ENCODE measurements at places on chromosomes 2 and 18. TPM values are rescaled to one million over a fixed set of nuclear protein-coding genes. Genes with fewer than 3 reads are reported as not detected.
A peak's percentile ranks its signal among the peaks of the same experiment; 100 is the strongest.

- DNase-seq = no peak
Measured at GRCh38 chr2:226756131-226756530, 43.5 kb downstream of the IRS1 start.

DNA sequence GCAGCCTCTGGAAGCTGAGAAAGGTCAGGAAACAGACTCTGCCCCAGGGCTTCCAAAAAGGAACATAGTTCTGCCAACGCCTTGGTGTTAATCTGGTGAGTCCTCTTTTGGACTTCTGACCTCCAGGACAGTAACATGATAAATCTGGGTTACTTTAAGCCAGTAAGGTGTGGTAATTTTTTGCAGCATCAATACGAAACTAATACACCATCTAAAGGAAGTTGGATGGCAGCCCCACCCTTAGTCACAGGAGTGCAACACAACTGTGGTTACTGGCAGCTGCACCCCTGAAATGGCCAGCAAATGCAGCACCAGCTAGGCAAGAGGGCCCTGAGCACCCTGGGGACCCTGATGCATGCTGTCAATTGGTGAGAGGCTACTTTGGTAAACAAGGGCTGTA lies 25.8 kb downstream of the CREG2 start:
- no peak for DNase-seq

DNA sequence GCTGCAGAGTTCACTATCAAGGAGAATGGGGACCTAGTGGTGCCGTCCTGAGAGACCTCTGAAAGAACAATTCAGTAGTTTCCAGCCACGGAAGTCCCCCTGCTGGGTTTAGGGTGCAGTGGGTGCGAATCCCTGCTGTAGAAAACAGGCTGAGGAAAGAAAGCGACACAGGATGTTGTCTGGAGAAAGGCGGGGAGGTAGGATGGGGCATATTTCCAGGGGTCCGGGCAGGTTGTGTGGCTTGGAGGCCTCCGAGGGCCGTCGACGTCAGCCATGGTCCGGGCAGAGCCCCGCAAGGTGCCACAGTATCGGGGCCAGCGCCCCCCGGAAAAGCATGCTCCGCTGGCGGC lies 807 bp upstream of the CREB1 start:
- peak; percentile 21 for DNase-seq

- DNase-seq = no peak
Measured at GRCh38 chr2:206086716-206087350, 859 bp upstream of the INO80D start.

DNA sequence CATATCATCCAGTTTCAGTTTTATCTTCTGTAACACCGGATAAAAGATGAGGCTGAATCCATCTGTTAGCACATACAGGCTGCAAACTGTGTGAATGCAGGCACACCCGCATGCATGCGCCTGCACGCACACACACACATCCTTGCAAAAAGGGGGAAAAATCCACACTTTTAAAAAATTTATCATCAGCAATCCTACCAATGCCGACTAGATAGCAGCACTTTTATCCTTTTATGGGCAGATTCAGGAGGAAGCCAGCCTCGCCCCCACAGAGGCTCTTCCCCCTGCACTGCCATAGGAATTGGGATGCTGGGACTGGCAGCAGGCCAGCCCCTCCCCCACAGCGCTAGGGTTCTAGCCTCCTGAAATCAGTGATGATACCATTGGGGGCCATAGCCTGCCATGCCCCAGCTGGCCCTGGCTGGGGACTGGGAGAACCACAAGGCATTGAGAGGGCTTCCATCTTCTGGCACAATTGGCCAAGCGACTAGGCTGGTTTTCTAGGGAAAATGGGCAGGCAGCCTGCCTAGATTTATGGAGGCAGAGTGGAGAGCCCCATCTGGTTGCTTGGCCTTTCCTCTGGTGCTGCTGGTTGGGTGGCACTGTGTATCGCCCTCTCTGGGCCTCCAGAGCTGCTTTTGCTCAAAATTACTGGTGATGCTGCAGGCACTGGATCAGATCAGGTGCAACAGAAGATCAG lies 25.5 kb downstream of the CYRIA start:
- DNase-seq = no peak

DNA sequence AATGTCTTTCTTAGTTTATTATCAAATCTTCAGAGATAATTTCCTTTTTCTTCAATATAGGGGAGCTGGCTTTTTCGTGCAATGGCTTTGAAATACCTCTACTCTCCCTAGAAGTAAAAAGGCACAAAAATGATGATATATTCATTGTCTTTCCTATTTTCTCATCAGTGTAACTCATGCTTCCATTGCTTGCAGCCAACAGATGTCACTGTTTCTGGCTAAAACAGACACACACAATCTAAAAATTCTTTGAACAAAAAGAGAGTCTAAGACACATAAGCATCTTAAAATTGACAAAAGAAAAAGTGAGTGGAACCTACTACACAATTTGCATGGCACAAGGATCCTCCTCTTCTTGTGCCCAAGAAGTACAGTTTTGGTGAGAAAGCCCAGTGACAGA lies 448.7 kb upstream of the VRK2 start:
- DNase-seq = no peak

GRCh38 chr2:66507673-66508201 lies 72.8 kb downstream of the MEIS1 start:
- DNase-seq = peak; percentile 33

DNA sequence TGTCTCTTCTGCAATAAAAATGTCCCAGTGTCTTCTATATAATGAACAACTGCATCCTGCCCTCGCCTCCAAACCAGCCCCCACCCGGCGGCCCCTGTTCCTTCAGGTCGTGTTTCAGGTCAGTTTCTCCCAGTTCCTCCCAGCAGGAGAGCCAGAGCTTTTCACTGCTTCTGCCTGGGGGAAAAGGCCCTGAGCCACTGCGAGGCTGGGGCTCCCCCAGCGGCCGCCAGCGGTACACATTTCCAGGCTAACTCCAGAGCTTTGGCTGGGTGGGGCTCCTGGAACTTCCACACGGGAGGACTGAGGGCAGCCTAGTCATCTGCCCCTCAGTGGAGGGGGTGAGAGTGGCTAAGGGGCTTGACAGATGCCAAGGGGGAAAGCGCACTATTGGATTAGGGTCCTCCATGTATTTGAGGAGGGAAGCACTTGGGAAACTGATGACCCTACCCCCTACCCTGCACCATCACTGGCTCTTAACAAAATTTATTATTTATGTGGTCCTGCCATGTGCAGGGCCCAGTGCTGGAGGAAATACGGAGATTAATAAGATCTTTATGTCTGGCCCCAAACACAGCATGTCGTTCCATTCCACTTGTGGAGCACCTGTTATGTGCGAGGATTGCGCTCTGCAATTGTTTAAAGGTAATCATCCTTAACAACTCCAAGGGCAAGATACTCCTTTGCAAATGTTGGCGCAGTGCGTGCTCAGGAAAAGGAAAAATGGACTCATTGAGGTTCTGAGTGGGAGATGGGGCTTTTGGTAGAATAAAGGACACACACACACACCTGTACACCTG lies 17.3 kb upstream of the CYS1 start:
- peak; percentile 63 for DNase-seq

DNA sequence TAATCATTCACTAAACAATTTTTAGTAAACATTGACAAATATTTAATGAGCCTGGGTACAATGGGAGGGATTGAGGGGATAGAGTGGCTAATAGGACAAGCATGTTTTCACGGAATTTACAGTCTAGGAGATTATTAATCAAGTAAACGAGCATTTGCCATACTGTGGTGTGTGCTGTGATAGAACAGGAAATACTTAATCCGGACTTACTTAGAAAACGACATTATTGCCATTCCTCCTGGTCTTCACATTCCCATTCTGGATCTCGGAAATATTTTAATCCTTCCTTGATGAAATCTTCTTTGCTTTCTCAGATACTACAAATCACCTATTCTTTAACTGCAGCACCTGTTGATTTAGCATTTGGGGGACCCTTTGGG lies 905 bp downstream of the TTLL4 start:
- no peak for DNase-seq

- DNase-seq = no peak
Measured at GRCh38 chr18:49048396-49049020, 97.7 kb upstream of the SMAD7 start.

GRCh38 chr2:111715987-111716904 lies 167.7 kb downstream of the ANAPC1 start:
- DNase-seq = no peak

GRCh38 chr18:46062781-46063180 lies 9.3 kb downstream of the PSTPIP2 start:
- DNase-seq = no peak

DNA sequence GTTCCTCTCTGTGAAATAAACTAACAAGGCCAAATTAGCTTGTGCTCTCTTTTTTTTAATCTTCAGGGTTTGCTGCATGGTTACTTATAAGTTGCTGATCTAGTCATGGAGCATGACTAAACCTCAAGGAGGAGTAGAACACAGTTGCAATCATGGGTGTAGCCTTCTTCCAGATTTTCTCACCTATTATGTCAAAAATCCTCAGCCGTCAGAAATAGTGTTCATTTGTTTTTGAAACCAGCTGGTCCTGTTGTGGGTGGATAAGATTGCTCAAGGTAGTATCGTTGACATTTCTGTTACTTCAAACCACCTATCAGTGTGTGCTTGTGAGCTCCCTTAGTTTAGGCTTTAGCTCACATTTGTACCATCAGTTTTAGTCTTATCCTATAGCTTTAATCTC lies 11.2 kb downstream of the RELCH start:
- no peak for DNase-seq

- DNase-seq = no peak
Measured at GRCh38 chr2:76469066-76469465, 758.4 kb upstream of the GCFC2 start.

- DNase-seq = no peak
Measured at GRCh38 chr18:73670039-73670438, 477.6 kb downstream of the FBXO15 start.

GRCh38 chr18:39711701-39712100 lies 2146.1 kb upstream of the CELF4 start:
- no peak for DNase-seq

GRCh38 chr2:202375033-202375608 lies 1.0 kb upstream of the BMPR2 start:
- DNase-seq = peak; percentile 55

DNA sequence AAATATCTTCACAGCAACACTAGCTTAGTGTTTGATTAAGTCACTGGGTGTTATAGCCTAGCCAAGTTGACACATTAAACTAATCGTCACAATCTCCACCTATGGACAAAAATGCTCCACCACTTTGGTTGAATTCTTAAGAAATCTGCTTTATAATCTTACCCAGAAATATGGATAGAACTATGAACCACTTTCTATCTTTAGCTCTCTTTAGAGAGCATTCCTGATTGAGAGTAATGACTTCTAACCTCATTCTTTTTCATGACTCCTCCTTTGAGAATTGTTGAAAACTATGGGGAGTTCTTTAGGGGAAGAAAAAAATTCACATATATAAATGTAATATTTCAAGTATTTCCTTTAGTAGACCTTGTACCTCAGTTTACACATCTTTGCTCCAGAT lies 1282.2 kb upstream of the ZEB2 start:
- no peak for DNase-seq

DNA sequence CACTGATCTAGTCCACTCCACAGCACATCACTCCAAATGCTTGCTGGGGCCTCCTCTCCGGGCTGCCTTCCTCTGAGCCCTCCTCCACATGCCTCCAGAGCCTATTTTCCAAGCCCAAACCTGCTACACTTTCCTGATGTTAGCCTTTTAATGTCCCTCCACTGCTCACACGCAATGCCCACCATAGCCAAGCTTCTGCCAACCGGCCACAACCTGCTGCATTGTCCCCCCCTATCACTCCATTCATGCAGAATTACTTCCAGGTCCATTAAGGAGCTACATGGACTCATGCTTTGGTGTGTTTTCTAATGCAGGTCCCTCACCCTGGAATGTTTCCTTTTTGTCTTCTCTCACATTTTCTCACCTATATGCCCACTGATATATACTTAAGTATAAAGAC lies 129.3 kb downstream of the MARCHF4 start:
- no peak for DNase-seq

GRCh38 chr2:223950448-223951347 lies 5.6 kb upstream of the WDFY1 start:
- DNase-seq = no peak

GRCh38 chr2:135607561-135607960 lies 76.3 kb downstream of the R3HDM1 start:
- no peak for DNase-seq

DNA sequence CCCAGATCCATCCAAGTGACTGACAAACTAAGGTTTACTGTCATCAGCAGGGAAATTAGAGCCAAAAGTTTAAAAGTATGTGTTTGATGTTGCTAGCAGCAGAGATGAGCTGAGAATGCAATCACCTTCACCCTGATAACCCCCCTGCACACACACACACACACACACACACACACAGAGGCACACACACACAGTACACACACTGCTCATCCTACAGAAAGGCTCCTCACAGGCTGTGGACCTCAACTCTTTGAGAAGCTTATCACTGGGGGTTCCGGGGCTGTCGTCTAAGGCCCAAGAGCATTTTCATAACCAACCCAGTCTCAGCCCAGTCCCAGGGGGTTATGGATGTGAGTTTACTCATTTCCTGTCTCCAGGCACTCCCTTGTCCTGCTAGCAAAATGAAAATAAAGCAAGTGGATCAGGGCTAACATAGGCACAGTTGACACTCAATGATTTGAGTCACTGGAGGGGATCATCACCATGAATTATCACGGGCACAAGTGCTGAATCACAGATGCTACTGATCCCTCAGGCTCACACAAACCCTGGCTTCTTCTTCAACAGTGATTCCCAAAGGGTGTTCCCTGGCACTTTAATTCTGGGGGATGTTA lies 76.6 kb downstream of the ALK start:
- no peak for DNase-seq

ONECUT2 gene
- 8.2 TPM for total RNA-seq

SOWAHC gene
- 10.4 TPM for total RNA-seq

DAPL1 gene
- not detected for total RNA-seq

CRYGD gene
- not detected for total RNA-seq

WNT6 gene
- not detected for total RNA-seq

TUBA3D gene
- not detected for total RNA-seq

MGAT4A gene
- 12.2 TPM for total RNA-seq

PLCL1 gene
- 0.32 TPM for total RNA-seq

RNF138 gene
- 49.9 TPM for total RNA-seq

CD302 gene
- 1.0 TPM for total RNA-seq

MARCHF4 gene
- 0.86 TPM for total RNA-seq

SIX2 gene
- total RNA-seq = not detected

ARHGAP15 gene
- total RNA-seq = 2.8 TPM

LOXHD1 gene
- total RNA-seq = not detected

UXS1 gene
- 55.4 TPM for total RNA-seq

MTCL1 gene
- 18.4 TPM for total RNA-seq

CNRIP1 gene
- 37.3 TPM for total RNA-seq

POMC gene
- 0.54 TPM for total RNA-seq

NETO1 gene
- 6.9 TPM for total RNA-seq

CDH19 gene
- 14.7 TPM for total RNA-seq
